ENCODE measurements at places on chromosomes 6 and 20. TPM values are rescaled to one million over a fixed set of nuclear protein-coding genes. Genes with fewer than 3 reads are reported as not detected.

DNA sequence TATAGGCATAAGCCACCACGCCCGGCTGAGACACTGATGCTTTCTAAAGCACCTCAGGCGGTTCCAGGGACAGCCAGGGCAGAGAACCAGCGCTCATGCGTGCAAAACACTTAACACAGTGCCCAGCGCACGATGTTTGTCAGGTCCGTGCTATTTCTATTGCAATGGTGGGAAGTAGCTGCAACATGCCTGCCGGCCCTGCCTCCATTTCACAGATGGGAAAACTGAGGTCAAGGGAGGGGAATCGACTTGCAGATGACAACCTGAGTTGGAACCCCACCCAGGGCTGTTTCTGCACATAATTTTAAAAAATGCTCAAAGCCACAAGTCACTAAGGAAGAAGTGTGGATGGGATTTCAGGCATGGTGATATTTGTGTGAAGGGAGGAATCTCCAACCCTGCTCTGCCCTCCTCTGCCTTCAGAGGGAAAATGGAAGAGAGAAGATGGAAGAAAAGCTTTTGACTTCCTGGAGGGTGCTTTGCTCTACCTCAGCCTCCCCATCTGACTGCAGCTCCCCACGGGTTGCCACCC is 39.9 kb downstream of the KIAA1755 start:
- DNase-seq, result no peak

DNA sequence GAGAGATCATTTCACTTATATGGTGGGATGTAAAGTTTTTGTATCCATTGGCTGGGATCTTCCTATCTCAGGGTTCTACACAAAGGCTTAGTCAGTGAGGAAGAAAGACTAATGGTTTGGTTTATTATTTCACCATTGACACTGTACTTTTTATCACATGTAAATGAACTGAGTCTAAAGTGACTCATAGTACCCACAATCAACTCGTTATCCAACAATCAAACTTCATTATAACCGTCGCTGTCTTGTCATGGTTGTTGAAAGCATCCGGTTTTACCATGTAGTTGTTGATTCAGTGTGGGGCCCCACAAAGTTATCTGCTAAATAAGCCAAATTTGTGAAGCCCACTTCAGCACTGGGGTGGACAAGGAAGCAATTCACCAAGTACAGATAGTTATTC is 55.8 kb upstream of the MTRF1L start:
- DNase-seq, result no peak

DNA sequence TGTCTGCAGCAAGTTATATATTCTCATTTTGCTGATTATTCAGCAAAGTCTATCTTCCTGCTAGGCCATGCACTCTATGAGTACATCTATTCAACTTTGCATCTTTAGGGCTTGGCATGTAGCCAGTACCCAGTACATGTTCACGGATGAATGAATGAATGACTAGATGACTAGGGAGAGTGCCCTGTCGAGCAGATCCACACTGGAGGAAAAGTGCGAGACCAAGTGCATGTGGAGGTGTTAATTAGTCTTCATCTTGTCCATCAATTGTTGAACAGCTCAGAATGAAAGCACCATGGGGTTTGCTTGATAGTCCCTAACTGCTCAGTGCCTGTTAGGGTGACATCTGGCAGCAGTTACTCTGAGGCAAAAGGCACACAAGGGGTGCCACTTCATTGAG is 30.4 kb downstream of the TM9SF4 start:
- DNase-seq, result no peak

- no peak for DNase-seq
Measured at GRCh38 chr6:150959166-150959565, 93.7 kb downstream of the MTHFD1L start.

The OR12D3 gene
- not detected for total RNA-seq

The ZC2HC1B gene
- not detected for total RNA-seq

Measured in T-cell (primary cell).